SHP77 treated with DMSO at 0.1 percent for 48 hours (cell line): ENCODE measurements at places on chromosomes 11 and 22.

- DNase-seq: no peak
These were observed 22.0 kb upstream of the GRAMD1B start for GRCh38 chr11:123407996-123408597.

DNA sequence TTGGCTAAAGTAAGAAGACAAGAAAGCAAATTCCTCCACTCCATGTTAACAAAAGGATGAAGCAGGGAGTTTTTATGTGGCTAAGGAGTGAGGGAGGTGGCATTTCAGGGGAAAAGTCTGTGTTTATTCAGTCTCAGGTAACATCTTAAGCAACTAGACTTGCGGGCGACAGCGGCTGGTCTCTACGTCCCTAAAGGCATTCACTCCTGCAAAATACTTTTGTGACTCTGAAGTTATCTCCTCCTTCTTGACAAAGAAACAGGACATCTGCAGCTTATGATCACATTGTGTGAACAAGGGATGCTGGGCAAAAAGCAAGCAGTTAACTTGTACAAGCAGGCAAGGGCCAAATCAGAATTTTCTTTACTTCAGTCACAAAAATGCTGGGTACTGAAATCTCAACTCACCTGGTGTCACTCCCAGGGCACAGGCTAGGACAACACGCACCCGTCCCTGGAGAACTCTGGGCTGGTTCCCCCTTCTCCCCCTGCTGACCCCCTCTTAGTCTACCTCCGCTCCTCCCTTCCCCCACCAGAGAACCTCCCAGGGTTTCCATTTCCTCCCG is 38.3 kb downstream of the IGLL5 start:
- no peak for DNase-seq

GRCh38 chr11:111362887-111363411 is 16.1 kb downstream of the POU2AF1 start:
- no peak for DNase-seq

DNA sequence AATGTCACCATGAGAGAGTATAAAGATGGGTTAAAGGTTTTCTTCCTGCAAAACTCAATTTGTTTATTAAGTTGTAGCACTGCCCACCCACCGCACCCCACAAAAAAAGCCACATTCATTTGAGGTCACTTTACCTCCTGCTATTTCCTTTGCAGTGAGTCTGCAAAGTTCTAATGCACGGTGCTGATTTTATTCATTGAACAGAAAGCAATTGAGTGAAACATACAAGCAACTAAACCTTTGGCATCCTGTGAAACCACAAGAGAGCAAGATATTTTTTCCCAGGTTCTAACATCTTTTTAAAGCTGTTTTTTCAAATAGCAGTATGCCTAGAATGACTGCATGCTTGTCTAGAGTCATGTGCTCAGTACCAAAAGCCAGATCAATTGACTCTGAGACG is 39.0 kb downstream of the RRAS2 start:
- no peak for DNase-seq

DNA sequence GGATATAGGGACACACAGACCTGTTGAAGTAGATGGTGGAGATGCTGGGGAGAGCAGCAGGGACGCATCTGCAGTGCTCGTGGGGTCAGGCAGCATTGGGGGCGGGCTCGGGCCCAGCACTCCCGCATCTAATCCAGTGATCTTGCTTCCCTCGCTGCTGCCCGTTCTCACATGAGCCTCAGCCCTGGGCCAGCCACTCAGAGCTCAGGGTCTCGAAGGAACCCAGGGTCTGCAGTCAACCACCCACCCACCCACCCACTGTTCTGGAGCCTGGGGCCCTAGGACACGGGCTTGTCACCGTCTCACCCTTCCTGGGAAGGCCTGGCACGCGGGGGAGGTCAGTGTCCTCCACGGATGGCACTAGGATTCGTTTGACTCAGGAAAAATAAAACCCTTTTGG is 406.0 kb downstream of the TBC1D22A start:
- no peak for DNase-seq

DNA sequence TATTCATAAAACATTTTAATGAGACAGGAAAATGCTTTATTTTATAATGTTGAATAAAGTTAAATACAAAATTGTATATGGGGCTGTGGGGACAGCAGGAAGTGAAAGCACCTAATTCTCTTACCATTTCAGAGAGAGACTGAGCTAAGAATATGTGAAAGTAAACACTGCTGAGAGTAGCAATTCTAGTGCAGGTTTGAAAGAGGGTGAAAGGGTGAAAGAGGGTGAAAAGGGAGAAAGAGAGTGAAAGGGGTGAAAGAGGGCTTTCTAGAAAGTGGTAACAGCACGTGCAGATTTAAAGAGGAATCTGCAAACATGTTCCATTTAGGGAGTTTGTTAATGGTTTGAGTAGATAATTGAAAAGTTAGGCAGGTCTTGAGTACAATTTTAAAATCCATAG is 652.0 kb upstream of the CCDC90B start:
- no peak for DNase-seq

- DNase-seq: no peak
These were observed 108.0 kb downstream of the SLC1A2 start for GRCh38 chr11:35311331-35311730.

DNA sequence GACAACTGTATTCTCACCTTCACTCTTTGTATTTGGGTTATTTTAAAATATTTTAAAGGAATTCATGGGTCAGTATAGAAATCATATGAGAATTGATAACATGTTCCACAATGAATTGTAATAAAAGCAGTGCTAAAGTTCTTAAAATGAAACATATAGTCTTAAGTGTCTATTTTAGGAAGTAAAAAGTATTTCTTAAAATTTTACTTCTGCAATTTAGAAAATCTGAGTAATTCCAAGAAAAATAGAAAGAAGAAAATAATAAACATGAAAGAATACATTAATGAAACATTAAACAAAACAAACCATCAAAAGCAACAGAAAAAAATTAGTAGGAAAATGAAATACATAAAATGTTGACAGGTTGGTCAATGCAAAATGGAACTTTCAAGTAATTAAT is 332.4 kb downstream of the ETS1 start:
- no peak for DNase-seq
